Natural killer cell treated with Interleukin-12 subunit alpha and Interleukin-12 subunit beta and Interleukin-15 and Interleukin-18, amount 100 ng/mL, for 72 hours (primary cell): ENCODE measurements at places on chromosomes 3 and 15. TPM values are rescaled to one million over a fixed set of nuclear protein-coding genes. Genes with fewer than 3 reads are reported as not detected.

DNA sequence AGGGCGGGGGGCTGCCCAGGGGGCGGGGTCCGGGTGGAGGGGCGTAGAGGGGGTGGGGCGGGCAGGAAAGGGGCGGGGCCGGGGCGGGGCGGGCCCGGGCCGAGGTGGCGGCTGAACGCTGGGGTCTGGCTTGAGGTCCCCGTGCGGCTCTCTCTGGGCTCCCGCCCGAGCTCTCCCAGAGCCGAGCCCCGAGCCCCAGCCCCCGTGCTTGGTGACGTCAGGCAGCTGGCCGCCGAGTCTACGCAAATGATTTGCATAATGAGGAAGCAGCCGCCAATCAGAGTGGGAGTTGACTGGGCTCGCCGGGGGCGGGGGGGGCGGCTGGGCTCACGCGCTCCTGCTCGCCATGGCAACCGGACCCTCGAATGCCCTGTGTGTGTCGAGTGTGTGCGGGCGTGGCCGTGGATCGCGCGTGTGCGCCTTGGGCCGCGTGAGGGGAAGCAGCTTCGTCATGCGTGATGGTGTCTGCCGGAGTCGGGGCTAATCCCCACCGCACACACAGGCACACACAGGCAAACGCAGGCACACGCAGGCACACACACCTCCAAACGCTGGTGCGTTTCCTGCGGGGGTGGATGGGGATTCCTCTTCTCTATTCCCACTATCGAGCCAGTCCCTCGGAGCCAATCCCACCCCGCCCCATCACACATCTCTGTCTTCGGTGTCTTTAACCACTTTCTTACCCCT, at the start of gene CELF6:
Gene CELF6, minus strand, starts transcription at position 173 of the 687 bp plus-strand sequence. CDS start 283 bp downstream, outside the sequence.
- H3K27ac ChIP-seq, result peak within 1 kb of the TSS; percentile 50
- peaks cover 18% of the 10 kb centered on the region for H3K4me1 ChIP-seq
- H3K27me3 ChIP-seq, result no peaks in the 10 kb centered on the region

The SLC27A2 gene
- total RNA-seq, result 72.6 TPM

DNA sequence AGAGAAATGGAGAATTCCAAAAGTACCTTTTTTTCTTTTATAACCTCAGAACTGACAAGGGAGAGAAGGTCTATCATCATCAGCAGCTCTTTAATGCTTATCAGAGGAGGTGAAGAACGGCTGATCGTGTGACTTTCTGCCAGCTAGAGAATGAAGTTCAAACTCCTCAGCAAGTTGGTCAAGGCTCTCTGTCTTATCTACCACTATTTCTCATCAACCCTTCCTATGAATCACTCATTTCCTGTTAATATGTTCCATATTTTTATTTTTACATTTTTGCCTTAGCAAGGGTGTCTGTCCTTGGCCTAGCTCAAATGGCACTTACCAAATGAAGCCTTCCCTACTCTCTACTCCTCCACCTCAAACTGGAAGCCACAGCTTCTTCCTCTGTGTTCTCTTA, 73.1 kb upstream of the TSPAN3 start:
- H3K4me3 ChIP-seq, result peak overlapping the region; percentile 30
- H3K27ac ChIP-seq, result peak overlapping the region; percentile 37
- H3K4me1 ChIP-seq, result peaks cover 26% of the 10 kb centered on the region
- DNase-seq, result no peak
- H3K36me3 ChIP-seq, result no peaks in the 10 kb centered on the region

DNA sequence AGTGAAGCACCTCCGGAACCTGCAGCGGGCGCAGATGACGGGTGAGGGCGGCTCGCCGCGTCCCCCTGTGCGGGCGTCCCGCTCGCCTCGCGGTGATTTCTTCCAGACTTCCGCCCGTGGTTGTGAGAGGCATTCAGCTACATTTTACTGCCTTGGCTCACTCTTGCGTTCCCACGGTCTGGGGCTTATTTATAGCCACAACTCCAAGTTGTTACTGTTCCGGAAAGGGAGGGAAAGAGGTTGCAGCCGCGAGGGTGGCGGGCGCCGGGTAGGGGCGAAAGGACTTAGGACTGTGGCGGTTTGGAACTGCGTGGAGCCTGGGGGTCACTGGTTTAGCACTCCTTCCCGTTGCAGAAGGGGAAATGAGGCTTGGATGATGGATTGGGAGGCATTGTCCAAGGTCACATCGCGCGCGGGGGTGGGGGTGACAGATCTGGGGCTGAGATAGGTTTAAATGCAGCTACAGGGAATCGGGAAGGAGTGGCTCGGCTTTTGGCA, 1.1 kb downstream of the HES1 start:
- peaks cover 32% of the 10 kb centered on the region for H3K4me1 ChIP-seq
- DNase-seq, result peak; percentile 67
- peaks cover 4% of the 10 kb centered on the region for H3K36me3 ChIP-seq
- H3K27ac ChIP-seq, result no peak overlapping the region

DNA sequence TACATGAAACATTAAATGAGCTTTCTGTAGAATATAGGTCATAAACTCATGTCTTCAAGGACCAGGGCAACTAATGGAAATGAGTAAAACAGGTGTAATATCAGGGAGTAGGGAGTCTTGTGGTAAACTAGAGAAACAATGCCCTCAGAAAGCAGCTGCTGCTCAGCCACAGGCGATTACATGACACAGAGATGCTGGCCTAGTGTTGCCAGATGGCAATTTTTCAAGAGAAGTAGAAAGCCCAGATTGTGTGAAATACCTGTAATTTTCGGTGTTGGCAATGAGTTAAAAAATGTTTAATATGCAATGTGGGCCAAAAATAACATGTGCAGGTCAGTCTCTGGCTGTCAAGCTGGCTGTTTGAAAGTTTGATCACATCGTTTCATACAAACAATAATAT, 23.4 kb downstream of the NCEH1 start:
- H3K4me1 ChIP-seq, result peaks cover 12% of the 10 kb centered on the region
- DNase-seq, result no peak
- H3K4me3 ChIP-seq, result no peak overlapping the region
- H3K27me3 ChIP-seq, result no peaks in the 10 kb centered on the region

GRCh38 chr3:145842294-145842902, 318.6 kb downstream of the PLOD2 start:
- H3K4me3 ChIP-seq, result no peak overlapping the region
- H3K36me3 ChIP-seq, result no peaks in the 10 kb centered on the region
- H3K27me3 ChIP-seq, result no peaks in the 10 kb centered on the region
- H3K4me1 ChIP-seq, result no peaks in the 10 kb centered on the region
- no peak for DNase-seq

The UBL7 gene
- 38.9 TPM for total RNA-seq

The RMDN3 gene
- 72.6 TPM for total RNA-seq

DNA sequence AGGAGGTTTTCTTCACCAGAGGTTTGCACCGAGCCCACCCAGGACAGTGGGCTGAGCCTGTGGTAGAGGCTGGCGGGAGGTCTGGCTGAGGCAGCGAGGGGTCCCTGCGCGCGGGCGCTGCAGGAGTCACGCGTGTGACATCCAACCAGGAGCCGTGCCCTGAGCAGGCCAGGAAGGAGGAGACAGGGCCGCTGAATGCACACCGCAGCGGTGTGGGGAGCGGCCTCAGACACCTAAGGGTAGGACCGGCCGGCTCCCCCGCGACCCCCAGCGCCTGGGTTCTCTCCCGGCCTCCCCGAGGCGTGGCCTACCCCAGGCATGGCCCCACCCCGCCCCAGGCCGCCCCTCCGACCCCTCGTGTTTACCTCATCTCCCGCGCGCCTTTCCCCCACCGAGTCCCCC, 412 bp downstream of the SLC41A3 start:
- H3K4me1 ChIP-seq, result peaks cover 20% of the 10 kb centered on the region
- no peaks in the 10 kb centered on the region for H3K27me3 ChIP-seq
- H3K4me3 ChIP-seq, result peak overlapping the region; percentile 95
- no peaks in the 10 kb centered on the region for H3K36me3 ChIP-seq
- H3K27ac ChIP-seq, result peak overlapping the region; percentile 88
- no peak for DNase-seq

GRCh38 chr15:39084674-39085530, 496.0 kb upstream of the THBS1 start:
- H3K27me3 ChIP-seq, result peaks cover 13% of the 10 kb centered on the region
- peak overlapping the region; percentile 52 for H3K4me3 ChIP-seq
- peak; percentile 74 for DNase-seq
- H3K4me1 ChIP-seq, result peaks cover 23% of the 10 kb centered on the region
- no peaks in the 10 kb centered on the region for H3K36me3 ChIP-seq

DNA sequence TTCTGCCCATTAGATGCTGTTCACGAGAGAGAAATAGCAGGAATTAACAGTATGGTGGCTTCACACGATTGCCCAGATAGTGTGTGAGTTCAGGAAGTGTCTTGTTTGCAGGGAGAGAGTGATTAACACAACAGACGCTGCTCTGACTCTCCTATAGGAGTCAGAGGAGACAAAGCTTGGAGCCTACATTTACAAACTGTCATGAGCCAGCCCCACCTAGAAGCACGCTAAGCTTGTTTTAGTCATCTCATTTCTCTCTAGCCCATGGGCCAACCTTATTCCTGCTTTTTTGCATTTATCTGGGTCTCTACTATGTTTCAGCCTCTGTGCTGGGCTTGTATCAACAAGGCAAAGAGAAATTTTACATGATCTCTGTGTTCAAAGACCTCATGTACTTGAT, 128.3 kb upstream of the BFSP2 start:
- no peak overlapping the region for H3K4me3 ChIP-seq
- H3K4me1 ChIP-seq, result no peaks in the 10 kb centered on the region
- peaks cover 5% of the 10 kb centered on the region for H3K27me3 ChIP-seq
- H3K27ac ChIP-seq, result no peak overlapping the region
- no peaks in the 10 kb centered on the region for H3K36me3 ChIP-seq

The FILIP1L gene
- not detected for total RNA-seq

The TICRR gene
- total RNA-seq, result 42.1 TPM

DNA sequence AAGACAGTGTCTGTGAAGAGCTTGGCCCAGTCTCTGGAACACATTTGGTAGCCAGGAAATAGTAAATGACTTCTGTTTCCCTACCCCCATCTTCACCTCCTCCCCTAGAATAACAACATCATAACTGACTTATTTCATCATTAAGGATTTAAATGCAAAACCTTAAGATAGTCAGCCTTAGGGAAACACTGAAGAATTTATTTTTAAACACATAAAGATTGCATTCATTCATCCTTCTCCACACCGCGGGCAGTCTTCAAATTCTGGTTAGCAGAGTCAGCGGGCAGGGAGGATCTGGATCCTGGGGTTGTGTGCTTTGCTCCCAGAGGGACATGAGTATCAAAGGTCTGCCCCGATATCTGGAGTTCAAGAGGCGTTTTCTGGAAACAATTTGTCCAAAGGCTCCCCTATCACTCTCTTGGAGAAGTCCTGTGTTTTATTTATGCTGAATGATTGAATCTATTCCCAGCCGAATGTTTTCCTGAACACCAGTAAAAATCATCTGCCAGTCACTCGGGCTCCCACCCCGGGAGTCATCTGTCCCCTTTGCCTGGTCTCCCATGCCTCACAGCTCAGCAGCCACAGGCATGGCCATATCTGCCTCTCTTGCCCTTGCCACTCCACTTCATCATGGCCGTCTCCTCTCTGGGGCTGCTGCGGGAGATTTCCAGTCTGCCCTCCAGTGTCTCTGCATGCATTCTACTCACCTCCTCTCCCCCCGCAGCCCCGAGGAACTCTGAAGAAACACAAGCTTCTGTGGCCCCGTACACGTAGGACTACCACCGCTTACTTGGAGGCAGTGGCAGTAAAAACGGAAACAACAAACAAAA, 234.7 kb upstream of the CTDSPL start:
- no peaks in the 10 kb centered on the region for H3K36me3 ChIP-seq
- H3K27ac ChIP-seq, result no peak overlapping the region
- no peak for DNase-seq

GRCh38 chr3:55085231-55085630, 157.4 kb upstream of the LRTM1 start:
- no peak for DNase-seq
- no peaks in the 10 kb centered on the region for H3K4me1 ChIP-seq
- no peaks in the 10 kb centered on the region for H3K36me3 ChIP-seq
- no peak overlapping the region for H3K27ac ChIP-seq

DNA sequence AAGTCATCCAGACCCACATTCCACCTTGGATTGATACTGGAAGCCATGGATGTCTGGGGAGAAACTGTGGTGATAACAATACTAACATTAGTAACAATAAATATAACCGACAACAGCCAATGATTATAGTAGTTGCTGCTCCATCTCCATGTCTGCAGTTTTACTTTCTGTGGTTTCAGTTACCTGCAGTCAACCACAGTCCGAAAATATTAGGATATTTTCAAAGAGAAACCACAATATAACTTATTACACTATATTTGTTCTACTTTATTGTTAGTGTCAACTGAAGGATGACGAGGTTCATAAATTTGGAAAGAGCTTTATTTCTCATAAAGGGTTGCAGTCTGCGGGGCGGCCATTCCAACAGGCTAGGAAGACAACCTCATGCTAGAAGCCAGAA, 2.6 kb upstream of the NSMCE3 start:
- H3K27me3 ChIP-seq, result no peaks in the 10 kb centered on the region
- no peak overlapping the region for H3K27ac ChIP-seq
- DNase-seq, result no peak
- H3K4me1 ChIP-seq, result peaks cover 19% of the 10 kb centered on the region

DNA sequence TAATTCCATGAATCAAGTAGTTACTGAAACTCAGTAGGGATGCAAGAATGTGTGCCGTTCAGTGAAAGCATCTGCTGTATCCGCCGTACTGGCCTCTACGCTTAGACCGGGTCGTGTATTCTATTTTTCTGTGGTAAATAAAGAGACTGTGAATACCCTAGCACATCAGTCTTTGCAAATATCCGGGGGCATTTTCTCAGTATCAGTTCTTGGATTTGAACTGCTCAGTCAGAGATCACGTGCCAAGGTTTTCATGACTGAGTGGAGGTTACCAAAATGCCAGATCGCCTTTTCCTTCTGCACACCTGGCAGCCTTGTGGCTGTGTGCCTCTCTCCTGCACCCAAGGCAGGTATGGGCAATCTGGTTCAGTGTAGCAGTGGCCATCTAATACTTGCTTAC, 377.0 kb downstream of the OCA2 start:
- H3K27ac ChIP-seq, result no peak overlapping the region
- H3K4me3 ChIP-seq, result no peak overlapping the region
- H3K27me3 ChIP-seq, result no peaks in the 10 kb centered on the region
- no peaks in the 10 kb centered on the region for H3K4me1 ChIP-seq
- H3K36me3 ChIP-seq, result peaks cover 6% of the 10 kb centered on the region

DNA sequence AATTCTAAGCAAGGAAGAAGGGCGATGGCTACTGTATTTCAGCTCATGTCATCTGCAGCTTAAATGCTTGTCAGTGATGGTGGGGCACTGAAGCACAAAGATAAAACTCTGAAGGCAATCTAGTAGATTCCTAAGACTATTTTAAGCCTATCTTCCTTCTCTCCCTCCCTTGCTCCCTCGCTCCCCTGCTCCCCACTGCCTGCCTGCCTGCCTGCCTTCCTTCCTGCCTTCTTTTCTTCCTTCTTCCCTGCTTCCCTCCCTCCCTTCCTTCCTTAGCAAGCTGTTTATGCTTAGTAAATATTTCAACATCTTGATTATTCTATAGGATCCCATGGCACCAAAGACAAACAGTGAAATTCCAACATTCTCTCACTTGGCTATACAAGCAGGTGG, 99.6 kb downstream of the OXSM start:
- no peaks in the 10 kb centered on the region for H3K36me3 ChIP-seq
- no peak overlapping the region for H3K4me3 ChIP-seq
- H3K27me3 ChIP-seq, result peaks cover 3% of the 10 kb centered on the region
- H3K4me1 ChIP-seq, result peaks cover 11% of the 10 kb centered on the region

GRCh38 chr15:23397779-23398178, 43.2 kb downstream of the GOLGA8S start:
- H3K27me3 ChIP-seq, result no peaks in the 10 kb centered on the region
- H3K36me3 ChIP-seq, result no peaks in the 10 kb centered on the region
- no peak overlapping the region for H3K4me3 ChIP-seq
- H3K27ac ChIP-seq, result no peak overlapping the region
